ENCODE measurements at places on chromosomes 13 and 19. TPM values are rescaled to one million over a fixed set of nuclear protein-coding genes. Genes with fewer than 3 reads are reported as not detected.

TUBA3C gene
- not detected for total RNA-seq

RXFP2 gene
- not detected for total RNA-seq

SYNGR4 gene
- total RNA-seq: not detected

DNA sequence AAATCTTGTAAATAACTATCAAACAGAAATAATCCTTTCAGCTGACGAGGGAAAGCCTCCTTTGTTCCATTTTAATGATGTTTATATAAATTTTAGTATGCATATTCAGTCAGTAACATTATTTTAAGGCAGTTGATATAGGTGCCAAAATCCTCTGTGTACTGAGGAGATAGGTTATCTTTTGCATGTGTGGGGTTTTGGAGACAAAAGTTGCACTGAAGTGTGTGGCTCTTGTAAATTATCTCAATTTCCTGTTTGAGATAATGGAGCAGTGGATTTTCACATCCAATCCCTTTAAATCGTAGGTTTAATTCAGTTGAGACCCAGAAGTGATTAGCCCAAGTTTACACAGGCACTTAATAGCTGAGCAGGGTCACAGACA is 106.6 kb downstream of the RGCC start:
- no peaks in the 10 kb centered on the region for H3K36me3 ChIP-seq
- H3K4me1 ChIP-seq: peaks cover 4% of the 10 kb centered on the region
- H3K27ac ChIP-seq: no peak overlapping the region
- H3K27me3 ChIP-seq: no peaks in the 10 kb centered on the region
- no peak overlapping the region for H3K4me3 ChIP-seq

GRCh38 chr19:37074819-37075362 is 3.3 kb upstream of the ZNF420 start:
- no peak overlapping the region for H3K4me3 ChIP-seq
- no peaks in the 10 kb centered on the region for H3K27me3 ChIP-seq
- peaks cover 19% of the 10 kb centered on the region for H3K4me1 ChIP-seq
- H3K36me3 ChIP-seq: peaks cover 21% of the 10 kb centered on the region
- H3K27ac ChIP-seq: no peak overlapping the region

Data from activated CD8-positive, alpha-beta memory T cell treated with anti-CD3 and anti-CD28 coated beads, Interleukin-2, amount 10 ng/mL, durations not matched to agents 7 days and 5 days (primary cell).